ENCODE measurements at places on chromosomes 3 and 15.
A peak's percentile ranks its signal among the peaks of the same experiment; 100 is the strongest.

DNA sequence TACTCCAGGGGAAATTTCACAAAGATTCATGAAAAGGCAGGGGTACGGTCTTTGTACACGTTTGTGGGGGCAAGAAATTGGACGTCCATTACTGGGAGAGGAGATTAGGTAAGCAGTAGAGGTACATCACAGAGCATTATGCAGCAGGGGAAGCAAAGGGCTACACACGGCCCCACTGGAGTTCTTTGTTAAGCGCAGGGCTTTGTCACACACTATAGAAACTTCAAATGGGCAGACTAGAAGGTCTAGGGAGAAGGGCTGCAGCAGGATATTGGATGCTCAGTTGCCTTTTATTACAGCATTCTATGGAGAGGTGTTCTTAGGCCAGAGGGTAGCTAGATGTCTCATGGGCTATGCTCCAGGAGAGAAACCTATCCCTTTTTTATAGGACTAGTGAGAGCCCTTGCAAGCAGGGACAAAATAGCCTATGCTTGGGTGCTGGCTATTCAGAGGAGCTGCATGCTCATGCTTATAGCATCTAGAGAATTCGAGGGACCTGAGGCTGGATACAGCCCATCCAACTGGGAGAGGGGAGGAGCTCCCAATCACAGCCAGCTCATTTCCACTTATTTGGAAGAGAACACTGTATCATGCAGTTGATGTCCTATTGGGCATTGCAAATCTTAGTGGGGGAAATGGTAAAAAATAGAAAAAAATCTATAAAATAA is 506.4 kb upstream of the ADAMTS9 start:
- DNase-seq, result no peak

- DNase-seq, result no peak
Measured at GRCh38 chr3:4882548-4882947, 96.7 kb upstream of the BHLHE40 start.

DNA sequence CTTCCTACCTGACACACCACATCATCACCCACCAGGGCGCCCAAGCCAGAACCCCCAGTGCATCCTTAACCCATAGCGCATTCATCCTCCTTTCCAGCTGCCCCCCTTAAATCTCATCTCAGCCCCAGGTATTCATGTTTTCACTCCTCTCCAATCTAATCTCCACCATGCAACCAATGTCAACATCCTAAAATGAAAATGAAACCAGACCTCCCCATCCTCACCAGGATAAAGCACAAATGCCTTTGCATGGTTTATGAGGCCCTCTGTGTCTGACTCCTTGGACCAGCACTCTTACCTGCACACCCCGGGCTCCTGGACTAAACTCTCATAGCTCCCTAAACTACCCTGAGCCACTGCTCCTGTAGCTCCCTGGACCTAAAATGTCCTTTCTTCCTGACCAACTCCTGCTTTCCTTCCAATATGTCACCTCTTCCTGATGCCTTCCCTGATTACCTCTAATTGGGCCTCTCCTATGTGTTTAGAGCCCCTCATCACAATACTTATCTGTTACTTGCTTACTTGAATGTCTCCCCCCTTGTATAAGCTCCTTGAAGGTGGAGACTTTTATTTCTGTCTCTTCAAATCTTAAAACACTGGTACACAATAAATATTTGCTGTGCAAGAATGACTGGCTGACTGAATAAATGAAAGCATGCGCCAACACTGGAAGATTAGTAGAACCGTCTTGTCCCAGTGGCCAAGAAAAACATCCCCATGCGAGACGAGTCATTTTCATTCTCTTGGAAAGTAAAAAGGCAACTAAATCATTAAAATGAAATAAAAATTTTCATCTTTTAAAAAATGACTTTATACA is 142.5 kb downstream of the XXYLT1 start:
- DNase-seq, result no peak

GRCh38 chr3:20375302-20375701 is 189.3 kb upstream of the SGO1 start:
- DNase-seq, result no peak

DNA sequence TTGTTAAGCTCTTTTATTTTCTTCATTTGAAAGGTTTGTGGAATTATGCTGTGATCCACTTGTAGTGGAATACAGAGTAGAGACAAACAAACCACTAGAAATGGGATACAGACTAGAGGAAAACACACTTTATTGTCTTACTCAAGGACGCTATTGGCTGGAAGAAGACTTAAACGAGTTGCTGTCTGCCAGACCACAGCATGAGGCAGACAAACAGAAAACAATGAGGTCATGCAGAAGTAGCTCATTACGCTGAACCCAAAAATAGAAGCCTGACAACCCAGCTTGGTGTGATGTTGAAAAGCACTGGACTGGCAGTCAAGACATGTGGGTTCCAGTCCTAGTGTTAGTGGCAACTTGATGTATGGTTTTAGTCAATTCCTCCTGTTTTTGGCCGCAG is 62.4 kb upstream of the P3H2 start:
- peak; percentile 8 for DNase-seq

- DNase-seq, result peak; percentile 41
Measured at GRCh38 chr15:66883284-66883911, 181.4 kb downstream of the SMAD6 start.

- DNase-seq, result no peak
Measured at GRCh38 chr3:31364188-31364587, 168.5 kb upstream of the STT3B start.

GRCh38 chr15:33461671-33462070 is 150.9 kb downstream of the RYR3 start:
- DNase-seq, result no peak

- no peak for DNase-seq
Measured at GRCh38 chr3:16182183-16182582, 7.7 kb downstream of the GALNT15 start.

GRCh38 chr3:10983219-10983916 is 9.2 kb upstream of the SLC6A1 start:
- DNase-seq, result no peak

GRCh38 chr3:58384381-58385090 is 49.1 kb downstream of the PDHB start:
- DNase-seq, result no peak

DNA sequence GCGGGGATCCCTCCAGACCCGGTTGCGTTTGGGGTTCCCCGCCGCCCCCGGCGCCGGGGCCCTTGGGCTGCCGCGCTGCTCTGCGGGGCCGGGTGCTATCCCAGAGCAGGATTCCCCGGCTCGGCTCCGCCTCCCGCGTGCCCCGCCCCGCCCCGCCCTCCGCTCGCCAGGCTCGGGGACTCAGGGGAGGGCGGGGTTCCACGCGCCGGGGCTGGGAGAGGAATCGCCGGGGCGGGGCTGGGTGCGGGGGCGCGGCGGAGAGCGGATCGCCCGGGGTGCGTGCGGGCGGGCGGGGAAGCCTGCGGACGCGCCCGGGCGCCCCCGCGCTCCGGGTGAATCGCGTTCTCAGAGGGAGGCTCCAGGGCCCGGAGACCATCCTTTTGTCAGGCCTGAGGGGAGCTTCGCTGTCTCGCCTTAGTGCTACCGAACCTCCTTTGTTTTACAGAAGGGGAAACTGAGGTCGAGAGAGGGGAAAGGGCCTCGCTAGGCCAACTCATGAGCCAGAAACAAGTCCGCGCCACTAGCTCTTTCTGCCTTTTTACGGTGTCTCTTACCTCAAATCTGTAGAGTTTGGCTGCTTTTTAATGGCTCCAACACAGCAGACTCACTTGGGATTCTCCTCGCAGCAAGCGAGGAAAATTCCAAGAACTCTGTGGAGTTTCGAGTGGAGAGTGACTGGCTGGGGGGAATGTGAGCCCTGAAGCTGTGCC is at the start of gene TMEM158:
TSS of gene TMEM158 (minus strand) at position 82 of the 710 bp plus-strand sequence. CDS start 260 bp downstream, outside the sequence.
- DNase-seq, result peak; percentile 71

DNA sequence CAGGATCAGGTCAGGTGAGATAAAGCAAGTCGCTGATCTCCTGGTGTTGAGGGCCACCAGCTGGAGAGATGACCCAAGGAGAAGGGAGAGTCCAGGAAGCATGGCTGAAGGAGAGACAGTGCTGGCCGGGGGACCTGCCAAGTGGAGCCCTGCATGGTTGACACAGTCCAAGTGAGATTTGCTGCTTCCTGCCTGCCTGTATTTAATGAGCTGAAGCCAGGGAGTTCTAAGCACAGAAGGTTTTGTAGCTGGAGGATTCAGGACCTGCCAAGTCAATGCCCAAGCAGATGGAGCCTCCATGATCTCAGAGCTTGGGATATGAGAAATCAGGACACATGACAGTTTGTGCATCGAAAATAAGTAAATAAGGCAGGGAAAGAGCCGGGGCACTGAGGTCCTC is 125.6 kb downstream of the SRGAP3 start:
- no peak for DNase-seq

DNA sequence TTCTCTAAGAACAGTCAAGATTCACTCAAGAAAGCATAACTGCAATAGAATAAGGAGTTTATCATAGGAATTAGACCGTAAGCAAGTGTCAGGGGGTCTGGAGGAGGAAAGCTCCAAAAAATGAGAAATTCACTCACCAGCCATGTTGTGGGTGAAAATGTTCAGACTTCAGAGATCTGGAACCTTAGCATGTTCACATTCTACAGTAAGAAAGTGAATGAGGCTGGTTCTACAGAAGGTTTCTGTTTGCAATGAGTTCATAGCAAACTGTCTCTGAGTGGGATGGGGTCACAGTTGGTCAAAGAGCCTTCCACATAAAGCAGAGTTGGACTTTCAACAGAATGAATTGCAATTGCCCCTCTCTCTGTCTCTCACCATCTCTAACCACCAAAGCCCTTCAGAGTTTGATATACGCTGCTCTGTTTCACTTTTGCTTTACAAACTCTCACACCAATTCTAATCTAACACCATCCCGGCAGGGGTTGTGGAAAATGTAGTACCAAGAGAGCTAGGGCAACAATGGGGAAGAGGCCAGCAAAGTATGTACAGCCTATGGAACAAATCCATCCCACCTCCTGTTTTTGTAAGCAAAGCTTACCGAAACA is 581.8 kb upstream of the UBE2E2 start:
- no peak for DNase-seq

DNA sequence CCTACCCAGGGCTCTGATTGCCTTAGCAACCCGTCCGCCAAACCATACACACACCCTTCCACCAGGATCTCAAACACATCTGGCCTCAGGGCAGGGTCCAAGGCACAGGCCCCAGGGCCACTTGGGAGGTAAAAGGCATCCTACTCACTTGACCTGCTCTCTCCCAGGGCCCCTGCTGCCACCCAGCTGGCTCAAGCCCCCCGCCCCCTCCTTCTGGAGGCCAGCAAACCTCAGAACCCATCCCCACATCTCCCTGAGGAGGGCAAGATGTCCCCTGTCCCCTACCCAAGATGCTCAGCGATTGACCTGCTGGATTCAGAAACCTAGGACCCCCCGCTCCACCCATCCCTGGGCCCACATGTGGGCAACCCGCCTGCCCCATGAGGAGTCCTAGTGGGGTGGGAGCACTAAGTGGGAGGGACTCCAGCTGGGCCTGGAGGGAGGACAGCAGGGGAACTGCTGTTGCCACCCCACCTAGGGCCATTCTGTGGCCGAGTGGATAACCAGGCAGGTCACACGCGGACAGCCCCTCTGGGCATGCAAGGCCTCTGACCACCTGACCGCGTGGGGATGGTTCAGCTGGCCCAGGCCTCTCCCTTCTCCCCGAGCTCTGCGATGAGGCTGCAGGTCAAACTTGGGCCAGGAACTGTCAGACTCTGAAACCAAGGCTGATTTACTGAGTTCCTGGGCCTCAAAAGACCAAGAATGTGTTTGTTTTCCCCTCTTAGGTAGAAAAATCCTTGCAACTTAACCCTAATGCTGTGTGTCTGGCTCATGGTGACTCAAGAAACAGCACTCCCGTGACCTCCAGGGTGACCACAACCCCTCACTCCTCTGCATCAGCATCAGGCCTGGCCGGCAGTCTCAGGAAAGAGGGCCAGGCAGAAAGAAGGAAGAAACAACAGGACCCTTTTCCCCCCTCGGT is 4.2 kb downstream of the MFGE8 start:
- no peak for DNase-seq

DNA sequence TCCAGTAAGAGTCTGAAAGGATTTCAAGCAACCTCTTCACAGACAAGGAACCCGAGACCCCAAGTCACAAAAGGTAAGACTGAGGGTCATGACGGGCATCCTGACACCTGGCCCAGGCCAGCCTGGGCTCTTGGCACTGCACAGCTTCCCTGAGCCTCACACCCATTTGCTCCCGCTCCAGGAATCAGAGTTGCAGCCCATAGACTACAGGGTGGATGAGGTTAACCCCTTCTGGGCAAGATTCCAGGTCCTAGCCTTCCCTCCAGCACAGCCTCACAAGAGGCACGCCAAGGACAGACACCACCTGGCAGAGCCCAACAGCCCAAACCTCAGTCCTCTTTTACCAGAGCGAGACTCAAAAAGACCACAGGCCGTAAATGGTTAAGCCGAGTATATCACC is 36.2 kb downstream of the RBPMS2 start:
- no peak for DNase-seq

DNA sequence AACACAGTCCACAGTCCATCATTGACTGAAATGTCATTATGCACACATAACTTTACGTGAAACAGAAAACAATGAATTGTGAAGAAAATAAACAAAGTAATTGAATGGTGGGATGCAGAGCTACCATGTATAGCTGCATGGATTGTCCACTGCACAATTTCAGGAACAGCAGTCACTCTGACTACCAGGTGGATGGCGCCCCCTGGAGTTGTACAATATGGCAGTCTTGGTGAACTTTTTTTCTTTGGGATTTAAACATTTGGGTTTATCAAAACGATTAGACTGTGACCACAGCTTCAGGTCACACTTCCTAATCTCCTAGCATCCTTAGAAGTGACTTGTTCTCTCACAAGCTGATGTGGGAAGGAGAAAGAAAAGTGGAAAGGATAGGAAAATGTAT is 48.9 kb upstream of the TCF12 start:
- no peak for DNase-seq

DNA sequence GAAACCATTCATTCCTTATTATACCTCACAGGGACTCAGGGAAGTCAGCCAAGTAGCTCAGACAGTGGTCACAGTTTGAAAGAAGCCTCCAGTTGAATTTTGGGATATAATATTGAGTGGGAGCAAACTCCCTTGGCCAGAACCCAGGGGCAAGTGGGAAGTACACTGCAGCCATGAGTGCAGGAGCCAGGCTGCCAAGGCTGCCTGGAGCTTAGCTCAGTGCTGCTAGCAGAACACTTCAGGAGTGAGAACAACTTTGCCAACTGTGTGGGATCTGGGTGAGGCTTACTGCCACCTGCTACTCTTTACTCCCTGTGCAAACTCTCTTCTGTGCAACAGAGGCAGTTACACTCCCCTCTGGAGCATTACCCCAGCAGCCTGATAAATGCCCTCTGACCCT is 4.6 kb downstream of the OR5K3 start:
- DNase-seq, result no peak

All from hypothalamus (tissue), 51 donors.